ENCODE measurements at places on chromosomes 5 and 9. TPM values are rescaled to one million over a fixed set of nuclear protein-coding genes. Genes with fewer than 3 reads are reported as not detected.

DNA sequence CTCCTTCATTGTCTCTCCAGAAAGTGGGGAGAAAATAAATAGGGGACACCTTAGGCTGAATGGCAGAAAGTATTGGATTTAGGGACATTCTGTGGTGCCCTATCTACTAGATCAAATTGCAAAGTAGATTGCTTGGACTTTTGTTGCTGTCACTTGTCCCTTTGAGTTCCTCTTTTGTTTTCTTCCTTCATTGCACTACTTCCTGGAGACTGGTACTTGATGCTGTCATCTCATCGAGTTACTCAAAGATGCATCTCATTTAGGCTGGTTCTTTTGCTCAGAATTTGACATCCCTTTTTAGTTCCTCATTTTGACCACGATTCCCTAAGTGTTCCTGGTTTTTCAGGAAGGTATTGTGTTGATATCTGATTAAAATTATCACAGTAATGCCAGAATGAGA is 137.6 kb downstream of the ADGRV1 start:
- DNase-seq, result no peak

GRCh38 chr5:87645224-87645623 is 232.5 kb upstream of the CCNH start:
- DNase-seq, result no peak

Gene KIAA0825
- 1.3 TPM for total RNA-seq

DNA sequence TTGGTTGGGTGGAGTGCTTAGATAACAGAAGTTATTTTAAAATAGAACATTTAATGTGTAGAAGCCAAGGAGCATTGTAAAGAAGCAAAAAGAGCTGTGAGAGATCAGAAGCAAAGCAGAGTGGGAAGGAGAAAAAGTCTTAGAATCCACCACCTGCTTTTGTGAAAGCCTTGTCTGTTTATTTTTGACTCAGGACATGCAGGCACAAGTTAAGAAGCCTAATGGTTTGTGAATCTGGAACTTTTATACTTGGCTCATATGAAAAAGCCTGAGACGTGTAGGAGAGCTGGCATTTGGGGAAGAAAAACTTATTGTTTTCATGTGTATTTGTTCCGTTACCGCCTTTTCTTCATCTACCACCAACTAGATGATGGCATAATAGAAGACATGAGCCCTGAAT is 38.5 kb upstream of the ITGA2 start:
- no peak for DNase-seq

Gene RRAGA
- total RNA-seq, result 44.5 TPM

DNA sequence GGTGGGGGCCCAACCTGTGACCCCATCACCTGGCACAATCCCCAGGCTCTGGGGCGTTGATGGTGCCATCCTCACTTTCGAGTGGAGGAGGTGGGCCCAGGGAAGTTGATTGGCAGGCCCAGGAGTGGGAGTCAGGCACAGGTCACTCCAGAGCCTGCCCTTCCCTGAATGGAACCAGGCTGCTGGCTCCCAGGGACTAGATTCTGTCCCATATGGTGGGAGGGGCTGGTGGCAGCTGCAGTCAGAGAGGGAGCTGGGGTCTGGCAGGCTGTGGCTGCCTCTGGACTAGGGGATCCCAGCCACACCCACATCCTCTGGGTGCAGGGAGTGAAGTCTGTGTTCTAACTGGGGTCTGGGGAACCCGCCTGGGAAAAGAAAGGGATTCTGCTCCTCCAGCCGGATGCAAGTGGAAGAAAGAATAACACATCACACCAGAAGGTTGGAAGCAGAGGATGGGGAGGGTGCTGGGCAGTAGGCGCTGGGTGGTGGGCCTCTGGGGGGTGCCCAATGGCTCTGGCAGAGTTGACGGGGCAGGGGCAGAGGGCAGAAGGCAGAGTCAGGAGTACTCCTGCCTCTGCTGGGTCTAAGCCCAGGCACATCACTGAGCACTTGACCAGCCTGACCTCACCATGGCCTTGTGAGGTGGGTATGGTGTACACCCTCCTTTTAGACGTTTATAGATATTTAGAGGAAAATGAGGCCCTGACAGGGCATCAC is 25.8 kb downstream of the CEL start:
- no peak for DNase-seq

DNA sequence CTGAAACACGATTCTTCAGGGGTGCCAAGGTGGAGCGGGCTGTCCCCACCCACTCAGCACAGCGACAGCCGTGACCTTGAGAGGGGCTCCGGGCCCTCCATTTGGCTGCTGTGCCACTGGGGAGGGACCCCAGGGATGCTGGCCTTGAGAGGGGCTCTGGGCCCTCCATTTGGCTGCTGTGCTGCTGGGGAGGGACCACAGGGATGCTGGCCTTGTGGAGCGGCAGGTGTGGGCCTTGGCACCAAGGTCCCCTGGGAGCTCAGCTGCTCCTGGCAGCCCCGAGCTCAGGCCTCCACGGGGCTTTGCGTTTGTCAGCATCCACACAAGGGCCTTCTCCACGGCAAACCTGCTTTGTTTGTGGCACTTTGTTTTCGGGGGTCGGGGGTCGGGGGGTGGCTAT is 137.6 kb upstream of the LPCAT1 start:
- no peak for DNase-seq

DNA sequence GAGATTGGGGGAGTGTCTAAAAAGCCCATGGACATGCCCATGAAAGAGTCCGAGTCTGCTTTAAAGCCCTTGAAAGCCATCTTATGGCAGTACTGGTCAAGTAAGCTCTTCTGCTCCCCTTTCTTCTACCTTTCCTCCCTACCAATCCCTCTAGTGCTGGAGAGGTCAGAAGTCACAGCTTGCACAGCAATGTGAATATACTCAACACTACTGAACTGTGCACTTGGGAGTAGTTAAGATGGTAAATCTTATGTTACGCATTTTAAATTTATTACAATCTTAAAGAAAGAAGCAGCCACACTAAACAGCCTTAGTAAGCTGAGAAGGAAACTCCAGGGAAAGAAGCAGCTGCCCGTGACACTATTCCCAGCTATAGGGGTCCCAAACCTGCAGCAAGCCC is 12.3 kb upstream of the TRAF1 start:
- no peak for DNase-seq

DNA sequence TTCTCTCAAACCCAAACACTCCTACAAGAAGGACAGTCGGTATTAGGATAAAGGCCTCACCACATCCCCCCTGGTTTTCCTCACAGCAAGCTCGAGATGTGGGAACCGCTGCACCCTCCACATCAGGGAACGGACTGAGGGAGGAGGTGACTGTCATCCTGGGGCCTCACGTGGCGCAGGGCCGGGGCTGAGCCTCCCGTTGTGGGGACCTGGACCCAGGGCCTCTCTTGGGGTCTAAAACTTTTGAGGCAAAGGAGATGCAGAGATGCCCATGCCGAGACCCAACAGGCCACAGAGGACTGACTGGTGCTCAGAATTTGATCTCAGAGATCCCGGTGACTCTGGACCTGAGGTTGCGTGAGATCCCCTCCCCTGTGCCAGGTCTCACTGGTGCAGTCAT is 72.7 kb downstream of the MRPL36 start:
- DNase-seq, result no peak

Gene DMRTA1
- not detected for total RNA-seq

Gene DNM1
- total RNA-seq, result 0.21 TPM

GRCh38 chr5:102924963-102925362 is 169.9 kb downstream of the PAM start:
- no peak for DNase-seq

Gene MGAT1
- 76.4 TPM for total RNA-seq

DNA sequence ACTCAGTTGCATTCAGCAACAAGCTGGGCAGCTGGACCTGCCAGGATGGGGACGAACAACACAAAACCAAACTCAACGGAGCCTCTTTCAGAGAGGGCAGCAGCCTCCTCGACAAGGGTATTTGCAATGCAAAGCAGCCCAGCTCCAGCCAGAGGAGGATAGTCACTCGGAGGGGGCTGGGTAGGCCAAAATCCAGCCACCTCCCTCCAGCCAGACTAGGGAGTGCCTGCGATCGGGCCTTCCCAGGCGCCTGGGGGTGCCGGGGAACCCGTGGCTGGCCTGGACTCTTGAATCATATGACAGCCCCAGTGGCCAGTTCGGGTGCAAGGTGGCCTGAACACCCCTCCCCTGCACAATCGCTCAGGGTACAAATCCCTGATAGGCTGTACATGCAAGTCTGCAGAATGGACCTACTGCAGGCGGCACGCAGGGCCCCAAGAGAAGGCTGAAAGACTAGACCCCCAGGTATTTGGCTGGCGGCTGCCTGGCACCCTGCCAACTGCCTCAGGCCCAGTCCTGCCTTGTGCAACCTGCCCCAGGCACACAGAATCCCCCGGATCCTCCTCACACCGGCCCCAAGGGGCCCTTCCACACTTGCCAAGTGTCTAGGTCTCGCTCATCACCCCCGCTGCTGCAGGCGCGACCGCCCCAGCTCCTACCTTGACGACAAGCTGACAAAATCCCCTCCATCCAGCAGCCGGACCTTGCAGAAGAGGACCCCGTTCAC is 1.3 kb downstream of the EEIG1 start:
- no peak for DNase-seq

- DNase-seq, result no peak
Measured at GRCh38 chr5:51678330-51678729, 295.1 kb downstream of the ISL1 start.

Gene RAD50
- 48.6 TPM for total RNA-seq

Gene OR1J2
- not detected for total RNA-seq

Gene SPRY4
- total RNA-seq, result 0.35 TPM

Gene BARHL1
- total RNA-seq, result not detected

Gene GABRA6
- not detected for total RNA-seq

- no peak for DNase-seq
Measured at GRCh38 chr5:61800450-61800849, 468.4 kb downstream of the ZSWIM6 start.

DNA sequence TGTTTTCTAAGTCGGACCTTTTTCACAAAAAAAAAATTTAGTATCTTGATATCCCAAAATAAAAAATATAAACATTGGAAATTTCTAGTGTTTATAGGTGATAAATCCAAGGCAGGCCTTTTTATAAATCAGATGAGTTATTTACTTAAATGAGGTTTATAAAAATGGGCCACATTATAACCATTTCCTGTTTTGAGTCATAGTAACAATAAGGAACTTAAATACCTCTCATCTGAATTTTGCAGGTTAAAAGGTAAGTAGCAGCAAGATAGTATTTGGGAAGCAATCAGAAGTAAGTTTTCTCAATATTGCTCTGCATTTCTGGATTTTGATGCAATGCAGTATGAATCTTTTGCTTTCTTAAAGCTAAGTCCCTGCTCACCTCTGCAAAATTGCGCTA is 3.9 kb downstream of the SPTAN1 start:
- DNase-seq, result no peak

Gene PRRT1B
- total RNA-seq, result not detected

DNA sequence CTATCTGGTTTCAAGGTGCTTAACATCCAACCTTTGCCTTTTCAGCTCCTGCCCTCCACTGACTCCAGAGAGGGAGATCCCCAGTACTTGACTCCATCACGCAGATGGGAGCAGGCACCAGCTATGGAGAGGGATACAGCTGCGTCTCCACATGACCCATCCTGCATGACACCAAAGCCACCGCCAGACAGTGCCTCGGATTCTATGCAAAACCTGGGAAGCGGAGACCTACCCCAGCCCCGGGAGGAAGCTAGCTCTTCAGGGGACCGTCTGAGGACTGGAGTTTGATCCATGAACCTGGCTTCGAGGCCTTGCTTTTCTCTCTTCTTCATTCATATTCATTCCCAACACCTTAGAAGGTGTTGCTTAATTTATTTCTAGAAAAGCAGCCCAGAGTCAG is 24.8 kb downstream of the HRH2 start:
- no peak for DNase-seq

Gene PCDHGC5
- total RNA-seq, result 0.87 TPM
